ENCODE measurements at places on chromosomes 4 and X.

DNA sequence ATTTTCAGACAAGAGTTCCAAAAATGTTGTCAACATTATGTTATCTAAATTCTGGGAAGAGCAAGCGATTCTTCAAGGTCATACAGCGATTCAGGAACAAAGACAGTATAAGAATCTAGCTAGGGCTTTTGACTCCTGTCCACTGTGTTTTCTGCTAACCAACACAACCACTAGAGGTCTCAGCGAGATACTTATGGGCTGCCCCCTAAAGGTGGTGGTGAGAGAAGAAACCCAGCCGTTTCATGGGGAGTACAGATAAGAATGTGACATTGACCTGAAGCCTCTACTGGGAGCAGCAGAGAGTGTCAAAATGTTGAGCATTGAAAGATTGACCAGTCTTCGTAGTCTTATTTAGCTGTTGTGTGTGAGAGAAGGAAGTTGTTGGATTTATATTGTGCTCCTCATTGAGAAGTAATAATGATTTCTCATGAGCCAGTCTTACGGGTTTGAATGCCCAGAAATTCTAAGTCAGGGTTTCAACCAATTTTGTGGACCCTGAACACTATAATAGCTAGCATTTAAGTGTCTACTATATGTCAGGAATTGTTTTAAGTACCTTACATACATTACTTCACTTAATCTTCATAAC, 168.3 kb downstream of the SPRY1 start:
- DNase-seq = peak; percentile 4

DNA sequence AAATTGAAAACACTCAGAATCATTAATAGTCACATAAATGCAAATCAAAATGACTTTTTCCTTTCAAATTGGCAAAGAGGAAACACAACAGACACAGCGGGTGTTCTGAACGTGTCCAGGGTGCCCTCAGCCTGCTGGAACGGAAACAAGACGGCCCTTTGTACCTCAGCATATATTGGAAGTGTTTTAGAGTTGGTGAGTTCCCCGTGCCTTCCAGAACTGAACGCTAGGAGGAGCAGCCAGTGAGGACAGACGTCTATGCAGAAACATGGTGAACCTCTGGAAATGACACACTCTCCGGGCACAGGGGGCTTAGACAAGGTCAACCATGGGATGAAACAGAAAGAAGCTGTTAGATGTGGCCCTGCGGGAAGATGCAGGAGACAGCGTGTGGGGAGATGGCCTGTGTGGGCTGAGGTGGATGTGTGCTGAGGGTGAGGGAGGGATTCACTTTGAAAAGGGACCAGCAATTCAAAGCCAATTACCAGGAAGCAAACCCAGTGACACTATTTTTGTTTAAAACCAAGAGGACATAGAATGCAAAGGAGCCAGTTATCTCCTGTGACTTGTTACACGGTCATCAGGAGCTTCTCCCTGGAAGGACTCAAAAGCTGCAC, 40.4 kb downstream of the RNF212 start:
- DNase-seq = no peak

GRCh38 chr4:10198365-10198764, 81.8 kb upstream of the WDR1 start:
- DNase-seq = no peak

DNA sequence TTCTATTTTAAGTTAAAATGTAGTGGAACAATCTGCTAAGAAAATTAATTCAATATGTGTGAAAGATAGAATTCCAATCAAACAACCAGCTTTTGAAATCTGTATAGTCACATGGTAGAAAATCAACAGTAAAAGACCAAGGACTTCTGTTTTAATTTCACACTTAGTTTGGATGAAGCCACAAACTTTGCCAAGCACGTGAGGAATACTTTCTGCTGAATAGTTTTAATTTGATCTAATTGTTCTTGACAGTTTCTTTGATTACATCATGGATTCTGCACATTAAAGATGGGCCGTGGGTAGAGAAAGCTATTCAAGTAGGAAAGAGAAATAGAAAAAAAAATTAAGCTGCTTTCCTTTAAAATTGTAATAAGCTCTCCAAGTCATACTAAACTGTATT, 137.9 kb upstream of the FAM241A start:
- no peak for DNase-seq

- no peak for DNase-seq
Observed at GRCh38 chr4:181308476-181309312, 934.5 kb upstream of the TENM3 start.

GRCh38 chr4:107818301-107818910, 6.3 kb upstream of the SGMS2 start:
- DNase-seq = no peak

GRCh38 chr4:5137927-5138326, 86.6 kb downstream of the STK32B start:
- no peak for DNase-seq

Measured in activated CD8-positive, alpha-beta memory T cell treated with anti-CD3 and anti-CD28 coated beads for 1 hour (primary cell).